Stimulated activated CD8-positive, alpha-beta memory T cell treated with anti-CD3 and anti-CD28 coated beads, Interleukin-7, amount 100 ng/mL, for 1 hour (primary cell): ENCODE measurements at places on chromosomes 4 and X.

- no peak for DNase-seq
Observed at GRCh38 chr4:186622788-186623464, 67.6 kb upstream of the MTNR1A start.

DNA sequence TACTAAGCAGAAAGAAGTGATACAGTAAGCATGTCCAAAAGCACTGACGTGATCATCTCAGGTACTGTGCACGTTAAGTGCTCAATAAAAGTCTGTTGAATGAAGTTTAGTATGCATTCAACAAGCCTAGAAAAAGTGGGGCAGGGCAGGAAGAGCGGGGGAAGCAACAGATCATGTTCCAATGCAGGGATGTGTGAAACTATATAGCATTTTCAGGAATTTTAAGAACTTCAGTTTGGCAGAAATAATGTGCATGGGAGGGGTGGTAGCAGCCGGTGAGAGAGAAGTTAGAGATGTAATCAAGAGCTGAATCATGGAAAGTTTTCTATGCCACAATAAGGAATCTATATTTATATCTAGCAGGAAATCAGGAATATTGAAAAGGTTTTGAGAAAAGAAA, 19.2 kb upstream of the CCNA2 start:
- DNase-seq, result no peak

DNA sequence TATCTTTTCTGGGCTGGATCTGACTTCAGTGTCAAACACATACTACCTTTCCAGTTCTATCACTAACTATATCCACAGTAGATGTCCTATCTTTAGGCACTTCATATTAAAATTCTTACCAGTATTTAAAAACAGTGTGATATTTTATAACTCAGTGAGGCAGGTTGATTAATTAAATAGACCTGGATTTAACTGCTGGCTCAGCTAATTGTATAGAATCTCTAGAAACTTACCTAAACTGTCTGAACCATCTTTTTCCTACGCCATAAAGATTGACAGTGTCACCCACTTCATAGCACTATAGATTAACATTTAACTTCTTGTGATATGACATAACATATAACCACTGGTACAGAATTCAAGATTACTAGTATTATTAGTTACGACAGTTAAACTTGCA, 935.3 kb downstream of the FAT4 start:
- no peak for DNase-seq

DNA sequence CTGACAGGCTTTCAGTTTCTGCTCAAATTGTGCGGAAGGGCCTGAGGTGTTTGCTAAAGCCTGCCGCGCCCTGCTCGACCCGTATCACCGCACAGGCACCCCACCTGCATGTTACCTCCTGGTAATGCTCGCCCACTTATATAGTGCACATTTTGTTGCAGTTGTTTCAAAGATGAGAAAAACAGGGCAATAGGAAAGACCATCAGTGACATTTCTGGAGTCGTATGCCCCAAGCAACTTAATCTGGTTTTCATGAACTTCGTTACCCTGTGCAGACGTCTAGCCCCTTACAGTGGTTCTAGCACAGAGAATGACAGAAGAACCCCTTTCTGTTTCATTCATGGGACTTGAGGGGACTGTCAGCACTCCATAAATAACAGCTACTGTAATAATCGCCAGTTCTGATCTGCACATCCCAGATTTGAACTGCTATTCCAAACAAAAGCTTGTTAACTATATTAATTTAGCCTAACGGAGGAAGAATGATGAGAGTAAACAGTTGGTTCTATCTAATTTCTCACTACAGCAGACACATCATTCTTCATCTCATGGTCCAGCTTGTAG, 940 bp upstream of the DCTD start:
- no peak for DNase-seq

GRCh38 chr4:156931267-156931666, 40.3 kb downstream of the PDGFC start:
- no peak for DNase-seq
